ENCODE measurements at places on chromosomes 16 and 17. TPM values are rescaled to one million over a fixed set of nuclear protein-coding genes. Genes with fewer than 3 reads are reported as not detected.

Gene GRAP
- total RNA-seq: 0.15 TPM

Gene ALDH3A1
- not detected for total RNA-seq

Gene KCNG4
- total RNA-seq: not detected

Gene METTL2A
- 29.5 TPM for total RNA-seq

Gene HAP1
- total RNA-seq: 0.45 TPM

Gene KRTAP2-3
- 5.9 TPM for total RNA-seq

Gene TEKT1
- not detected for total RNA-seq

Gene FOXL1
- total RNA-seq: 2.1 TPM

- DNase-seq: no peak
Observed at GRCh38 chr16:16857603-16858283, 478.8 kb downstream of the NPIPA7 start.

DNA sequence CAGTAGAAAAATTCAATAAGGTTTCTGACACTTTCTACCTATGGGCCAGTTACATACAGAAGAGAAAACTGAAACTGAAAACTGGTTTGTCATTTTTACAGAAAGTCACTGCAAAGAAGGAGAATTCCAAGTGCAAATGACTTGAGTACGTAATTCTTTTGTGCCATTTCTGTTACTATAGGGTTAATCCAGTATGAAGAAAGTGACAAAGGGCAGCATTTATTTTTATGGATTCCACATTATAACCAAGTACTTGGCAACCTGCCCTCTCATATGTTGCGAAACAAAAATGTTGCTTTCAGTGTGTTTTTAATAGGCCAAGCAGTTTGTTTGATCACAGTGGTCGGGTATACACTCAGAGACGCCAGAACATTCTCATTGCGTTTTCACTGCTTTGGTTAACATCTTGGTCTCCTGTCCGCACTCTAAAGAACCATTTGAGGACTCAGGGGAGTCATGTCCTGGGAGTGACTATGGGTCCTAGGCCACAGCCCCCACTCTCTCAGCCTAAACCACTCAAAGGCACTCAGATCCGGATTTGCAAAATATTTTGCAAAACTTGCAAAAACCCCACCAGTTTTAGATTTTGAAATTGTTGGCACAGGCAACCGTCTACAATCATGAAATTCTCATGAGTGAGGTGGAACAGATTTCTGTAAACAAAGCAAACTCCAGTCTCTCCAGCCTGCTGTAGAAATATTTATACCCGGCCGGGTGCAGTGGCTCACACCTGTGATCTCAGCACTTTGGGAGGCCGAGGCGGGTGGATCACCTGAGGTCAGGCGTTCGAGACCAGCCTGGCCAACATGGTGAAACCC, 15.4 kb upstream of the HELZ start:
- DNase-seq: peak; percentile 46

DNA sequence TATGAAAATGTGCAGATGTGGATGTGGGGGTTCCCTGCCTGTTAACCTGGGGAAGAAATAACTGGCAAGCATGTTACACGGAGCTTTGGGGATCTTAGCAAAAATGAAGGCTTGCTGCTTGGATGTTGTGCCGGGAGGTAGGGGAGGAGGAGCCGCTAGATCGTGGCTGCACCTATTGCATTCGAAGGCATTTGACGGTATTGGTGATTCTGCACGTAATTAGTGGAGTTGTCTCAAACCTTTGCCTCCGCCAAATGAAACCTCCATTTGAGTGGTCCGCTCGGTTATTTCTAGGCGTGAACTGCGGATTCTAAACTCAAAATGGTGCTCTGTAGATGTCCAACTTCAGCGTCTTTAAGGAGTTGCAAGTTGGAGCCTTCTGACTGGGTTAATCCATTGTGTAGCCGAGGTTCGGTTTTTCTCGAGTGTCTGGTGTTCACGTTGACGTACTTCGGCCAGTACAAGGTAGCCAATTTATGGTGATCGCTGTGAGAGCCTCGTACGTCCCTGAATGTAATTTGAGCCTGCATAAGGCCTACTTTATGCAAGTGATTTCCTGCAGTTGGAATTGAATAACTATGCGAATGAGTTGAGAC, 1.5 kb downstream of the TNRC6C start:
- peak; percentile 19 for DNase-seq

GRCh38 chr17:75313941-75314551, 24.8 kb upstream of the SLC25A19 start:
- no peak for DNase-seq

DNA sequence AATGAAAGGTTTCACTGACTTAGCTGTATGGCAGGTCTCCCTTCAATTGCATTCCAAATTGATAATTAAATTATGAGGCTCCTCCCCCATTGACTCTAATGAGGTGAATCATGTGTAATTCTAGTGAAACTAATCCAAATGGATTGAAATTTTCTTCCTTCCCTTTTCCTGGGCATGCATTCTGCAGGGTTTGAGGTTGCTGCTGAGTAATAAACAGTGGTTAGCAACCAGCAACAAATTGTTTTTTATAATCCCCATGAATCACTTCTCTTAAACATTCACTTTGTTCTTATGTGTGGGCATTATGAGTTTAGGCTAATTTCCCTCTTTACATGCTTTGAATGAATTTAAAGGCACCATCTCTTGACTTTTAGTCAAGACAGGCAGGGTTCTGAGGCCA, 43.4 kb downstream of the MYOCD start:
- no peak for DNase-seq

- DNase-seq: no peak
Observed at GRCh38 chr16:77295896-77296295, 96.7 kb downstream of the SYCE1L start.

GRCh38 chr17:78037280-78037679, 78.8 kb downstream of the TNRC6C start:
- no peak for DNase-seq

DNA sequence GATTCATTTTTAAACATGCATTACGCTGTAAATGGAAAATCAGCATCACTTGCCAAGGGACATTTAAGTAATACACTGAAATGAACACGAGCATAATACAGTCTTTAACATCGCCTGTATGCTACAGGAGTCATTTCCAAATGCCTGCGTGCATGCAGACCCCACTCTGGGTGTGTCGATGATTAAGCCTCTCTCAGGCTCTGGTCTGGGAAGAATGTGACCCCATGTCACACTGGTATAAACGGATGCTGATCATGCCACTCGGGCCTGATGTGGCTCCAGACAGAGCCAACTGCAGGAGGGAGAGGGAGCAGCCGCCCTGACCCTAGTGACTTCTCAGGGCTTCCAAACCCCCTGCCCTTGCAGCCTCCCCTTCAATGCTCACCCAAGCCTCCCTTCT, 10.8 kb downstream of the EMP2 start:
- no peak for DNase-seq

DNA sequence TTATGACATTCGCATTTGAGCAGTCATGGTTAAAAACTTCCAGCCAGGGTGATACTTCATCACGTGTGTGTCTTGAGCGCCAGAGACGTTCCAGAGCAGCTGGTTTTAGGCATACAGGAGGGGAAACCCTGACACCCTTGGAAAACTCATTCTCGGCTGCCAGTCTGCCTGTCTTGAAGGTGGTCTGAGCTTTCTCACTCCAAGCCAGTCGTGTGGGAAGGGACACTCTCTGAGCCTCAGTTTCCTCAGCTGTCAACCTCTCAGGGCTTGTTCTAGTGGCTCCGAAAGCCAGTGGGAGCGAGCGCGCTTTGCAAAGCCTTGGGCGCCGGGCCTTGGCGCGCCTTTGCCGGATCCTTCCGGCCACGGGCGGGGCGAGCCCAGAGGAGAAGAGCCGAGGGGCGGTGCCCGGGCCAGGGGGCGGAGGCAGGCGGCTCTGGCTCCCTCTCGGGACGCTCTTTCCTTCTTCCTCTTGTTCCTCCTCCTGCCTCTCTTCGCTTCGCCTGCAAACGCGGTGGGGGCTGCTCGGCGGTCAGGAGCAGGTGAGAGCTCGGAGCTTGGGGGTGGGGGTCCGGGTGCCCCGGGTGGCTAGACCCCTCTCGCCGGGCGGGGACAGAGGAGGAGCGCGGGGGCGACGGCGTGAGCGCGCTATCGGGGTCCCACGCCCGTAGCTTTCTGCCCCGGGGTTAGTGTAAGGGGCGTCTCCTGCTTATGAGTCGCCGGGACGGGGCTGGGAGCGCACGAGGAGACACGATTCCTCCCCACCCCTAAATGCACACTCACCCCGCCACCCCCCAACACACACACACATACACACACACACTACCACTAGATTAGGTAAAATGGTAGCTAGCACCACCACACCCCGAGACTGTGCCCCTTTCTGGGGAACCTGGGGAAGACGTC, at the start of gene LDAF1:
LDAF1 (plus strand) TSS at position 467 of the 903 bp plus-strand sequence. CDS start 2,509 bp downstream, outside the sequence.
- DNase-seq: peak; percentile 40

GRCh38 chr16:74320707-74321106, 24.1 kb downstream of the PSMD7 start:
- no peak for DNase-seq

- no peak for DNase-seq
Observed at GRCh38 chr16:11109566-11109965, 146.4 kb downstream of the SOCS1 start.

DNA sequence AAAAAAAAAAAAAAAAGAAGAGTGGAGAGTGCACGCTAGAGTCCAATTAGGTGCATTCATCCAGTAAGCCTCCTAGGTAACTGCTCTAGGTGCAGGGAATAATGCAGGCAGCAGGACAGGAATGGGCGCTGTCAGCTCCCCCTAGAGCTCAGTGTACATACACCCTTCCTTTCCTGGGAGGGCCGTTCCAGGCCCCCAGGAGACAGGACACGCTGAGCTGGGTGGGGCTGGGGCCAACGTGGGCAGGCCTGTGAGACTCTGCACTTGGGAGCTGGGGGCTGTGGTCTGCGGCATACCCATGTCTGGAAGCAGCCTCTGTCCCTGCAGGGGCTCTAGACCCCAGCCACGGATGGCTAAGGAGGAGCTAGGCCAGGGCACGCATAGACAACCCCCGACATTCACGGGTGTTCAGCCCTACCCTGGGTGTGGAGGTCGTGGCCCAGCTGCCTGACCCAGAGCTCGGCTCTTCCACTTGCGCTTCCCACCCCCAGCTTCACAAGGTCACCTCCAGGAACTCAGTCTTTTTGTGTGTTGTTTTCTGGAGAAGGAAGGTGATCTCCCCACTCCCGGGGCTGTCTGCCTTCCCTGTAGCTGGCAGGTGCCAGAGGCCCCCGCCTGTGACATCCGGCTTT, 1.0 kb upstream of the ANTKMT start:
- DNase-seq: peak; percentile 23

DNA sequence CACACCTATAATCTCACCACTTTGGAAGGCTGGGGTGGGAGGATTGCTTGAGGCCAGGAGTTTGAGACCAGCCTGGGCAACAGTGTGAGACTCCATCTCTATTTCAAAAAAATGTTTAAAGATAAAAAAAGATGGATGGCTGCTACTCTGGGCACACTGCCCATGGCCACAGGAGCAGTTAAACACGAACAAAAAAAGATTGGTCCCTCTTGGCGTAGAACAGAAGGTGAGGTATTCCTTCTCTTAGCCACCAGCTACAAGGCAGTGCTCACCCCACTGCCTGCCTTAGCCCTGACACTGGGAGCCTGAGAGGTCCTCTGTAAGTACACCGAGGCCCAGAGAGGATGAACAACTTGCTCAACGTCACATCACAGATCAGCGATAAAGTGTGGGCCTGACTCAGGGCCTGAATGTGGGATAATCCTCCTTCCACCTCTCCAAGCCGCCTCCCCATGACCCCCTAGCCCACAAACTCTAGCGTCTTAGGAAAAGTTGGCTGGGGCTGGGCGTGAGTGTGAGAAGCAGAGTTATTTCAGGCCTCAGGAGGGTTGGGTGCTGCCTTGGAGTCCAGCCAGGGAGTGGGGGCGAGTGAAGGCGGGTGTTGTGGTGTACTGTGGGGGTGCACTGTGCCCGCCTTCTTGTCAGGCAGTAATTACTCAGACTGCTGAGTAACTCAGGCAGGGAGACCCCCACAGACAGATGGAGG, 2.3 kb upstream of the DPH1 start:
- no peak for DNase-seq

DNA sequence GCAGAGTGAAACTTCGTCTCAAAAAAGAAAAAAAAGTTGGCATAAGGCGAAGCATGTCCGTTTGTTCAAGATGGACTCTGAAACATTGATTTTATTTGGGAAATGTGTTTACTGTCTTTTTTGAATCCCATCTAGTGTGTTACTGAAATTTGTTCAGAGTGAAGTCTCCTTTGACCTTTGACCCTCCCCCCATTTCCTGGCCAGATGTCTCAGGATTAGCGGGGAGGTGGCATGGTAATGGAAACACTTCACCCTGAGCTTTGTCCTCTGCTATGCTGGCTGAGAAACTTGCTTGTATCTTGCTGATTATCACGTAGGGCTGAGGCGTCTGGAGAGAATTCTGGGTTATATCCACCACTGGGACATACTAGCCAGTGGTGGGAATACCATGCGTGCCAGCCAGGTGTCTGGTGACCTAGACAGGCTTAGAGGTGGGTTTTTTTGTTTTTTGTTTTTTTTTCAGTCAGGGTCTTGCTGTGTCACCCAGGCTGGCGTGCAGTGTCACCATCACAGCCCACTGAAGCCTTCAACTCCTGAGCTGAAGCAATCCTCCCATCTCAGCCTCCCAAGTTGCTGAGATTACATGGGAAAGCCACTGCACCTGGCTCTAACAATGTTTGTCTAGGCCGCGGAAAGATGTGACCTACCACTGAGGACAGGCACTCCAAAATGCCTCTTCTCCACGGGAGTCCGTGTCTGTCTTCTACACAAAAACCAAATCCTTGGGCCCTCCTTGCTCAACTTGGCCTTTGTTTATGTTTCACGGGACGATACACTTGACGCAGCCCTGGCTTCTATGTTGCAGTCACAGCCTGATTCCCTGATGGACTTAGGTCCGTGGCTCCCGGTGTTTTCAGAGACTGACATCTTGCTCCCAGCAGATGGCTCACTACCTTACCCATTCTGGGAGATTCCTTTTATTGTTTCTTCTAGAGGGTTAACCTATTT, 6.6 kb upstream of the GALK1 start:
- no peak for DNase-seq

- DNase-seq: peak; percentile 27
Observed at GRCh38 chr17:17205368-17206123, 587 bp downstream of the PLD6 start.

DNA sequence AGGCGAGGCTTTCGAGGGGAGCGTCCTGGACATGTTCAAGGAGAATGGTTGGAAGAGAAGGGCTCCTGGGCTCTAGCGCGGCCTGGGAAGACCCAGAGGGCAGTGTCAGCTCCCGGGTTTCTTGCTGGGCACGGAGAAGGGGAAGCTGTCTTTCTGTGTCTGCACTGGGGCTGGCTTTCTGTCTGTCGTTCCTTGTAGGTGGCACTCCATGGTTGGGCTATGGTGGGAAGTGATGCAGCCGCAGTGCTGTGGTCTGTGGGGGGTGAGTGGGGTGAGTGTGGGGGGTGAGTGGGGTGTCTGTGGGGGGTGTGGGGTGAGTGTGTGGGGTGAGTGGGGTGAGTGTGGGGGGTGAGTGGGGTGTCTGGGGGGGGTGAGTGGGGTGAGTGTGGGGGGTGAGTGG, 13.7 kb downstream of the RNF213 start:
- no peak for DNase-seq

DNA sequence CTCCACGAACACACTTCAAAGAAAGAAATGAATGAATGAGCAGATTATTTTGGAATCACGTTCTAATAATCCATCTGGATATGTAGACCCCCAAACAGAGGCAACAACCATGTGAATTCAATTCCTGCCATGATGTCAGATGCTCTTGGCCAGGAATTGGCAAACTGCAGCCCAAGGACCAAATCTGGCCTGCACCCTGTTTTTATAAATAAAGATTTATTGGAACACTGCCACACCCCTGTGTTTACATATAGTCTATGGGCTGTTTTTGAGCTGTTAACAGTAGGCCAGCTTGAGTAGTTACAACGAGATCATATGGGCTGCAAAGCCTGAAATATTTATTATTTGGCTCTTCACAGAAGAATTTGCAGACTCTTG, 336.0 kb upstream of the ZFHX3 start:
- no peak for DNase-seq
